Effector memory CD8-positive, alpha-beta T cell (primary cell): ENCODE measurements at places on chromosomes 5 and 9.

GRCh38 chr9:95807326-95807947 lies 68.1 kb upstream of the ERCC6L2 start:
- H3K27ac ChIP-seq = no peak overlapping the region
- DNase-seq = no peak
- no peak overlapping the region for H3K4me3 ChIP-seq
- peaks cover 20% of the 10 kb centered on the region for H3K27me3 ChIP-seq

GRCh38 chr9:120935383-120935857 lies 8.8 kb upstream of the TRAF1 start:
- peaks cover 11% of the 10 kb centered on the region for H3K36me3 ChIP-seq
- H3K4me1 ChIP-seq = peaks cover 40% of the 10 kb centered on the region
- H3K4me3 ChIP-seq = peak overlapping the region; percentile 62
- H3K27ac ChIP-seq = peak overlapping the region; percentile 79

DNA sequence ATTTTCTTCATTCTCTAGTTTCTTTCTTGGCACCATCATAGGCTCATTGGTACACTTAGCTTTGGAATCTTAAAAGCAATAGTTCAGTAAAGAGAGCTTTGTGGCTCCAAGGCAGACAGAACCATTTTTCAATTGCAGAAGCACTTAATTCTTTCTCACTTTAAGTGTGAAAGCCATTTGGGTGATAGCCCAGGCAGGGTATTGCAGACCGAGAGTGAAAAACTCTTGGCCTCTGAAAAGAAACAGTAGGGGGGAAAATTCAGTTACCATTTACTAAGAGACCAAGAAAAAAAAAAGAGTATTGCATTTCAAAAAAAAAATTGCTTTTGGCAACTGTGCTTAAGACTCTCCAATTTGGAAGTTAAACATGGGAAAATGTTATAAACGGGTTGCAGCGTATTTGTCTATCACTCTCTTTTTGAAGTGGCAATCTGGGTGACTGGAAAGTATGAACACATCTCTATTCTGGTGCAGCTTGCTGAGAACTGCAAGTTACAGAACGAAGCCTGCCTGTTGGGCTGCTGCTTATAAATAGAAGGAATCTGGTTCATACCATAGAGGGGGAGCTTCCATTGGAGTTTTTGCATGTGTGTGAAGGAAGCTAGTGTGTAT lies 170.5 kb downstream of the TLE4 start:
- no peak overlapping the region for H3K27ac ChIP-seq
- DNase-seq = no peak
- H3K36me3 ChIP-seq = no peaks in the 10 kb centered on the region
- no peaks in the 10 kb centered on the region for H3K4me1 ChIP-seq

GRCh38 chr9:89536145-89536574 lies 38.2 kb upstream of the SEMA4D start:
- peak; percentile 43 for DNase-seq
- H3K4me1 ChIP-seq = peaks cover 76% of the 10 kb centered on the region
- H3K36me3 ChIP-seq = no peaks in the 10 kb centered on the region
- peak overlapping the region; percentile 93 for H3K27ac ChIP-seq
- no peaks in the 10 kb centered on the region for H3K27me3 ChIP-seq

DNA sequence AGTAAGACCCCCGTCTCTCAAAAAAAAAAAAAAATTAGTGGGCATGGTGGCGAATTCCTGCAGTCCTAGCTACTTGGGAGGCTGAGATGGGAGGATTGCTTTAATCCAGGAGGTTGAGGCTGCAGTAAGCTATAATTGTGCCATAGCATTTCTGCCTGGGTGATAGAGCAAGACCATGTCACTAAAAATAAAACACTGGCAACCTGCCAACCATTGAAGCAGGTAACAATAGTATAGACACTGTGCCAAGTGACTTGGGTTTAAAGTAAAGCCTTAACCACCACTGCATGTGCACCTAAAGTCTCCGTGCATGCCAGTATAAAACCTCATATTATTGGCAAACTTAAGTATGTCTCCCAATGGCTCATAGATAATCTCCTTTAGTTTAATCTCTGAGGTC lies 3.4 kb upstream of the APBA1 start:
- H3K36me3 ChIP-seq = peaks cover 2% of the 10 kb centered on the region
- no peak overlapping the region for H3K4me3 ChIP-seq
- no peak for DNase-seq
- peaks cover 3% of the 10 kb centered on the region for H3K4me1 ChIP-seq
- H3K27me3 ChIP-seq = peaks cover 54% of the 10 kb centered on the region

GRCh38 chr9:34010979-34011378 lies 37.7 kb downstream of the UBAP2 start:
- H3K36me3 ChIP-seq = peaks cover 47% of the 10 kb centered on the region
- H3K4me1 ChIP-seq = peaks cover 3% of the 10 kb centered on the region
- no peaks in the 10 kb centered on the region for H3K27me3 ChIP-seq
- H3K4me3 ChIP-seq = no peak overlapping the region

DNA sequence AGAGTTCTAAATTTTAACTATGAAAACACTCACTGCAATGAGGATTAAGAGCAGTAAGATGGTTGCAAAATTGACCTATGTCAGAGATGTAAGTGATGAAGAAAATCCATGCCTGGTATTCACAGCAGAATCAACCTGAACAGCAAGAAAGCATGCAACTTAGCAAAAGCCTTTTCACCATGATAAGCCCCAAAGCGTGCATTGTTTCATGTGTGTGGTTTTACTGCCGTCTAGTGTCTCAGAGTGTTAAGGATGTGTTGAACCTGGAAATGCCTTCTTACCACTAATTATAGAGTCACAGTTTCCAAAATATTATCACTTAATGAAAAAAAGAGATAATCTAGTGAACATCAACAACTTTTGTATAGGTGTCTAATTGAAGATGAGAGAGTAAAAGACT lies 415.2 kb upstream of the TRPC7 start:
- no peak overlapping the region for H3K27ac ChIP-seq
- H3K4me3 ChIP-seq = no peak overlapping the region
- H3K4me1 ChIP-seq = no peaks in the 10 kb centered on the region
- H3K36me3 ChIP-seq = no peaks in the 10 kb centered on the region

DNA sequence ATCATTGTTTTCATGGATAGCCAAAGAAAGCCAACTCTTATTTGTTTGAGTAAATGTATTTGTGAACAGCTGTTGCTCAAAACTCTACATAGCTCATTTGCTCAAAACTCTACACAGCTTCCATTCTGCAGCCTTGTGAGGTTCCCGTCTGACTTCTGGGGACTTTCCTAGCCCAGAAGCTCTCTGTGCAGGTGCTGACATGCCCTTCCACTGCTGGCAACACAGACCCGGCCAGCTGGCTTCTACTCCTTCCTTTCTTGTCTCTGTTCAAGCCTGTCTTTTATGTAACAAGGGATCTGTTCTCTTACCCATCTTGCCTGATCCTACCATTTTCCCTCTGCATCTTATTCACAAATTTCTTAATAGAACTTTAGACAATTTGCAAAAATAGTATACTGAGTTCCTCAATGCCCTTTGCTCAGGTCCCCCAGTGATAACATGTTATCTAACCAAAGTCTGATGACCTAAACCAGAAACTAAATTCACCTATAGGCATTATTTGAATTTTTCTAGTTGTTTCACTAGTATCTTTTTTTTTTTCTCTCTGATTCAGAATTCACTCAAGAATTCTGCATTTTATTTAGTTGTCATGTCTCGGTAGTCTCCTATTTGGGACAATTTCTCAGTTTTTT lies 556.5 kb upstream of the SEMA6A start:
- no peak for DNase-seq
- H3K27ac ChIP-seq = no peak overlapping the region
- H3K27me3 ChIP-seq = no peaks in the 10 kb centered on the region
- H3K36me3 ChIP-seq = no peaks in the 10 kb centered on the region
- H3K4me1 ChIP-seq = no peaks in the 10 kb centered on the region

- H3K27me3 ChIP-seq = peaks cover 16% of the 10 kb centered on the region
- no peak for DNase-seq
- no peak overlapping the region for H3K27ac ChIP-seq
- no peak overlapping the region for H3K4me3 ChIP-seq
- no peaks in the 10 kb centered on the region for H3K36me3 ChIP-seq
- H3K4me1 ChIP-seq = no peaks in the 10 kb centered on the region
These were observed 15.0 kb upstream of the LVRN start for GRCh38 chr5:115947260-115947659.

GRCh38 chr9:71514344-71514975 lies 253.9 kb downstream of the CEMIP2 start:
- no peaks in the 10 kb centered on the region for H3K36me3 ChIP-seq
- peaks cover 3% of the 10 kb centered on the region for H3K4me1 ChIP-seq
- no peak for DNase-seq
- no peak overlapping the region for H3K4me3 ChIP-seq
- H3K27ac ChIP-seq = no peak overlapping the region
- peaks cover 38% of the 10 kb centered on the region for H3K27me3 ChIP-seq

DNA sequence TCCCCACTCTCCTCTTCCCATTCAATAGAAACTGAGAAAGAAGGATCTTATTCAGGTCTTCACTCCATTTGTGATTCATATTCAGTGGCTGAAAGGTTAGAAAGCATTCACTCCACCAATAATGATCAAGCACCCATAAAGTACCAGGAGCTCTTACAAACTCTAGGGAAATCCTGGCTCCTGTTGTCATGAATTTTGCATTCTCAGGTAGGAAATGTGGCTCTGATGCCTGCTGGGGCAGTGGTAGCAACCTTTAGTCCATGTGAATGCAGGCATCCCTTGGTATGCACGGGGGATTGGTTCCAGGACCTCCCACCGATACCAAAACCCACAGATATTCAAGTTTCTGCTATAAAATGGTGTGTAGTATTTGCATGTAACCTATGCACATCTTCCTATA lies 3.6 kb upstream of the RORB start:
- no peak overlapping the region for H3K27ac ChIP-seq
- H3K4me1 ChIP-seq = peaks cover 16% of the 10 kb centered on the region
- H3K4me3 ChIP-seq = no peak overlapping the region
- DNase-seq = no peak
- H3K27me3 ChIP-seq = peaks cover 16% of the 10 kb centered on the region

DNA sequence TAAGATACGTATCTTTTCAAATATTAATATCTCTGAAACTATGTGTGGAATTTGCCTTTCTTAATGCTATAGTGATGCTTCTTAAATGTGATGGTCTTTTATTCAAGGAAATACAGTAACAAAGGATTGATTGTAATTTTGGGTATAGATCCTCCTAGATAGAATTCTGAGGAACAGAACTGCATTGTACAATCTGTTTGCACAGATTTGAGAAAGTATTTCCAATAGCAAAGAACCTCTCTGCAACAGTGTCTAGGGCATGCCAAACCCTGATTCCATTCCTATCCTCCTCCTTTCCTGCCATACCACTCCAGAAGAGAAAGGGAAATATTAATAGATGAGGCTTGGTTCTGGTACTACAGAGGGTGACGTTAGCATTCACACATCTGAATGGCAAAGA lies 10.4 kb downstream of the SMIM15 start:
- DNase-seq = no peak
- H3K4me1 ChIP-seq = no peaks in the 10 kb centered on the region
- H3K27ac ChIP-seq = no peak overlapping the region
- no peak overlapping the region for H3K4me3 ChIP-seq
- H3K27me3 ChIP-seq = no peaks in the 10 kb centered on the region
- H3K36me3 ChIP-seq = peaks cover 7% of the 10 kb centered on the region

- H3K4me3 ChIP-seq = no peak overlapping the region
- no peaks in the 10 kb centered on the region for H3K36me3 ChIP-seq
- H3K27me3 ChIP-seq = no peaks in the 10 kb centered on the region
- H3K27ac ChIP-seq = no peak overlapping the region
- DNase-seq = no peak
These were observed 13.7 kb downstream of the WNK2 start for GRCh38 chr9:93197670-93198069.

- DNase-seq = no peak
- no peaks in the 10 kb centered on the region for H3K4me1 ChIP-seq
- H3K27ac ChIP-seq = no peak overlapping the region
These were observed 55.9 kb upstream of the ANKRD55 start for GRCh38 chr5:56288873-56289601.

GRCh38 chr5:6551955-6552313 lies 80.9 kb downstream of the NSUN2 start:
- no peak for DNase-seq
- no peaks in the 10 kb centered on the region for H3K36me3 ChIP-seq
- no peak overlapping the region for H3K4me3 ChIP-seq

GRCh38 chr5:163379298-163380155 lies 57.9 kb upstream of the CCNG1 start:
- H3K27ac ChIP-seq = no peak overlapping the region
- H3K36me3 ChIP-seq = no peaks in the 10 kb centered on the region
- DNase-seq = no peak
- no peak overlapping the region for H3K4me3 ChIP-seq
- H3K4me1 ChIP-seq = no peaks in the 10 kb centered on the region

- no peak for DNase-seq
- H3K36me3 ChIP-seq = peaks cover 14% of the 10 kb centered on the region
- H3K4me3 ChIP-seq = peak overlapping the region; percentile 92
- H3K27ac ChIP-seq = no peak overlapping the region
- peaks cover 22% of the 10 kb centered on the region for H3K4me1 ChIP-seq
These were observed 546 bp downstream of the DNAJB5 start for GRCh38 chr9:34989946-34990635.

- H3K27ac ChIP-seq = no peak overlapping the region
- H3K27me3 ChIP-seq = no peaks in the 10 kb centered on the region
- H3K4me1 ChIP-seq = peaks cover 12% of the 10 kb centered on the region
These were observed 32.0 kb downstream of the TBCA start for GRCh38 chr5:77744116-77744515.
